ENCODE measurements at places on chromosomes 3 and 15.

GRCh38 chr3:59266551-59266950 lies 216.7 kb upstream of the CFAP20DC start:
- DNase-seq: no peak

DNA sequence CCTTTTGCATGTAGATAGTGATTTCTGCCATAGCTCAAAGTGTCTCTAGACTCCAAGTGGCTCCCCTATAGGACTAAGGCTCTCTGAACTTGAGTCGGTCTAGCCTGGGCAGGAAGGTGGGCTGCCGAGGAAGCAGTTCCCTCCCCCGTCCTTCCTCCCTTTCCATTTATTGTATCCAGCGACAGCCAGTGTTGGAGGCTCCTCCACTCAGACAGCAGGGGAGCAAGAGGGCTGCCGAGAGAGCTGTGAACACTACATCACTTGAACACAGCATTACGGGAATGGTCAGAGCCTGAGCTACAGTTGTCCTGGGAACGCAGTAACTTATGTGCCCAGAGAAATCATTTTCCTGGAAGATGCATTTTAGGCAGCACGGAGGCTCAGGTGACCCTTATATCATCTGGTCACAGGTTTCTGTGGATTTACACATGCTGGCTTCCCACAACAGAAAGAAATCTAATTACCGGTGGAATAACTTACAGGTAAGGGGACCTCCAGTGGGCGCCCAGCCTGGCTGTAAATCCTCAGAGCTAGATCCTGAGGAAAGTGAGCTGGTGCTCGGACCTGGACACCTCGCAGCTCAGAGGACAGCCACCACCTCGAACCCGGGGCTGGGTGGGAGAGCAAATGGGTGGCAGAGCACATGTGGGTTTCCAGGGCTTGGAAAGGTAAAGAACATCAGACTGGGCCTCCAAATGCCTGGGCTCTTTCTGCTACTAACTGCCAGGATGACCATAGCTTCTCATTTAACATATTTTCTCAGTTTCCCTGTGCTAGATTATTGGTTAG lies 197.1 kb downstream of the UACA start:
- no peak for DNase-seq

DNA sequence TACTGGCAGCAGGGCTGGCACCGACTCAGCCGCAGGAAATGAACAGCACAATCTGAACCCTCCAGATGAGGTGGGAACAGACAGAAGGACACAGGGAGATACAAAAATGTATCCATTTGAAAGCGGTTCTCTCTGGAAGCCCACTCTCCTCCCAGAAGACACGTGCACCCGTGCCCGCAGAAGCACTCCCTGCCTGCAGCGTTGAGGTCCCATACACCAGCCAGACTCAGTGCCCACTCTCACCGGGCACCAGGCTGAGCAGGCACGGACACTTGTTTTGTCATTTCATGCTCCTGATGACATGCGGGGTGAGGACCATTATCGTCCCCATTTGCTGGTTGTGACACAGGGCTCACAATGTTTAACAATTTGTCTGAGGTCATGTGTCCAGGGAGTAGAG lies 297.4 kb upstream of the TLE3 start:
- DNase-seq: no peak

DNA sequence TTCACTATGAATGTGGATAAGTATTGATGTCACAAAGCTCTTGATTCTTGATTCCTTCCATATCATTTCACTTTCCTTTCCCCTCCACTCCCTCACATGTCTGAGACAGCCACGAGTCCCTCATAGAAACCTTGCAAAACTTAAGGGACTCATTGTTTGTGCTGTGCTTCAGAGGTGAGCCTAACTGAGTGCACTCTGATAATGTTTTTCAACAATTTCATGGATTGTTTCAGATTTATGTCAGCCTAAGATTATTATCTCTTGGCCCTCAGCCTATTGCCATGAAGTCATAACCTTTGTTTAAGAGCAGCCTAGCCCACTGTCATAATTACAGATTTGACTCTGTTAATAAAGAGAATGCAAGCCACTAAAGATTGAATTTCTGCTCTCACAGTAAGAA lies 363.6 kb downstream of the MECOM start:
- DNase-seq: no peak

- no peak for DNase-seq
These were observed 5.0 kb downstream of the NUTM1 start for GRCh38 chr15:34347951-34348638.

DNA sequence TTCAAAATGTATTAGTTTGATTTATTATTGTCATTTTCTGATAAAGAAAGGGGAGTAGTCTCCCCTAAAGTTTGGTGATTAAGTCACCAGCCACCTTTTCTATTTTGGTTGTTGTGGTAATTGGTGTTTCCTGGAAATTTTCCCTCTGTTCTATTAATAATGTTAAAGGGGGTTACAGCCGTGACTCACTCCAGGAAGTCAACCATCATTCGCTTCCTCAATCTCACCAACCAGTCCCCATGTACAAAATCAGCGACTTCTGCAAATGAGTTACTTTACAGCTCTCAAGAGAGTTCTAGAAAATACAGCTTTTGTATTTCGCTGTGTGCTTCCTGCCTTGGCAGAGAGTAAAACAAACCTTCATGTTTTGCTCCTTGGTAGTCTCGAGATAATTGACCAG lies 285.1 kb downstream of the LPP start:
- peak; percentile 77 for DNase-seq

- DNase-seq: no peak
These were observed 38.8 kb upstream of the DLG1 start for GRCh38 chr3:197337214-197337613.

DNA sequence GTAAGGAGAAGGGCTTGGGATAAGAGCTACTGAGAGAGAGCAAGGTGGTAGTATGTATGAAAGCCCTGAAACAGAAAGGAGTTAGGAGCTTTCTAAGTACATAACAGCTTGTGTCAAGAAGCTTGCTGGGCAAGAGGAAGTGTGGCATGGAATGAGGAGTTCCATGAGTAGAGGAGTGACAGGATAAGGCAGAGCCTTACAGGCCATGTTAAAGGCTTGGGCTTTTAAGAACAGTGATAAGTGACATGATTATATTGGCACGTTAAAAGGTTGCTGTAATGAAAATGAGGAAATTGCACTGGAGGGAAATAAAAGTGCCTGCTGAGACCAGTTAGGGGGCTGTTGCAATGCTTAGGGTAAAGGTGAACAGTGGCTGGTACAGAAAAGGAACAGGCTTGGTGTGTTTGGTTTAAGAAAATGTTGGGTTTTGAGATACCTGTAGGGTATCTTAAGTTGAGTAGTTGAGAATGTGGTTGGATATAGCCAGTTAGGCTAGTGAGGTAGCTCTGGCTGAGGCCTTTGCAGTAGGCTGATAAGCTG lies 49.0 kb downstream of the MEF2A start:
- DNase-seq: no peak

- no peak for DNase-seq
These were observed 193.5 kb upstream of the ICE2 start for GRCh38 chr15:60672400-60672799.

- DNase-seq: no peak
These were observed 417.8 kb upstream of the TPM1 start for GRCh38 chr15:62624547-62625378.

GRCh38 chr3:137348936-137349335 lies 391.2 kb downstream of the IL20RB start:
- no peak for DNase-seq

GRCh38 chr3:77976079-77976478 lies 936.2 kb downstream of the ROBO2 start:
- no peak for DNase-seq

GRCh38 chr3:138774529-138775253 lies 60.0 kb downstream of the PIK3CB start:
- no peak for DNase-seq

DNA sequence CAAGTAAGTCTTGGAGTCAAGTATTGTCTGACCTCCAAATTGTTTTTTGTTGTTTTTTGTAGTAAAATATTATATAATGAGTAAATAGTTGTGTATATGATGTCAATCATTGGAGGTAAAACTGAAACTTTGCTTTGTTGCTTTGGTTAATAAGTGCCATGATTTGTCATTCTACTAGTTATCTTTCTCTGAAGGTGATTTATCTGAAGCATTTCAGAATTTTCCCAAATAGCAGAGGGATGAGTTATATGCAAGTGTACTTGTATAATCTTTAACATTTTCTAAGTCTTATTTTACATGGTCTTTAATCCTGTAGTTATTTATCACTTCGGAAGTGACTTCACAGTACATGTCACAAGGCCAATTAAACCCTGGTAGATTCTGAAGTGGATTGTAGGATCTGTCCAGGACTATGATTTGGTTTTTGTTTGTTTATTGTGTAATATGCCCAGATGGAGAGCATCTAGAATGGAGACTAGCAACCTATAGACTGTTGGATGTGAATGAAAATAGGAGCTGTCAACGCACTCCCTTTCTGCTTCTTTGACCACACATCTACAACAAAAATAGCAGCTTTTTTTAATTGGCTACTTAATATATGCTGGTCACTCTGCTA lies 93.1 kb upstream of the SAMMSON start:
- DNase-seq: no peak

DNA sequence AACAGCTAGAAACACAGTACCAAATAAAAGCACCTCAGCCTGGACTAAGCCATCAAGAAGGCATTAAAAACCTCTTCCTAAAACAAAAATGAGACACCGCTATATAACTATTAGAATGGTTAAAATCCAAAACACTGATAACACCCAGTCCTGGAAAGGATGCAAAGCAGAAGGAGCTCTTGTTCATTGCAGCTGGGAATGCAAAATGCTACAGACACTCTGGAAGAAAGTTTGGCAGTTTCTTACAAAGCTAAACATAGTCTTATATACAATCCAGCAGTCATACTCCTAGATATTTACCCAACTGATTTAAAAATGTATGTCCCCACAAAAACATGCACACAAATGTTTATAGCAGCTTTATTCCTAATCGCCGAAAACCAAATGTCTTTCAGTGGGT lies 35.7 kb downstream of the CHSY1 start:
- DNase-seq: no peak

- DNase-seq: peak; percentile 11
These were observed 43.9 kb downstream of the SEMA3G start for GRCh38 chr3:52401021-52401420.

- no peak for DNase-seq
These were observed 169.1 kb upstream of the SEMA6D start for GRCh38 chr15:47548231-47548630.

GRCh38 chr3:14719006-14719405 lies 44.1 kb downstream of the C3orf20 start:
- no peak for DNase-seq

- no peak for DNase-seq
These were observed 30.6 kb upstream of the SLC6A1 start for GRCh38 chr3:10961921-10962320.

GRCh38 chr3:169945313-169945712 lies 21.3 kb upstream of the SEC62 start:
- DNase-seq: peak; percentile 85

DNA sequence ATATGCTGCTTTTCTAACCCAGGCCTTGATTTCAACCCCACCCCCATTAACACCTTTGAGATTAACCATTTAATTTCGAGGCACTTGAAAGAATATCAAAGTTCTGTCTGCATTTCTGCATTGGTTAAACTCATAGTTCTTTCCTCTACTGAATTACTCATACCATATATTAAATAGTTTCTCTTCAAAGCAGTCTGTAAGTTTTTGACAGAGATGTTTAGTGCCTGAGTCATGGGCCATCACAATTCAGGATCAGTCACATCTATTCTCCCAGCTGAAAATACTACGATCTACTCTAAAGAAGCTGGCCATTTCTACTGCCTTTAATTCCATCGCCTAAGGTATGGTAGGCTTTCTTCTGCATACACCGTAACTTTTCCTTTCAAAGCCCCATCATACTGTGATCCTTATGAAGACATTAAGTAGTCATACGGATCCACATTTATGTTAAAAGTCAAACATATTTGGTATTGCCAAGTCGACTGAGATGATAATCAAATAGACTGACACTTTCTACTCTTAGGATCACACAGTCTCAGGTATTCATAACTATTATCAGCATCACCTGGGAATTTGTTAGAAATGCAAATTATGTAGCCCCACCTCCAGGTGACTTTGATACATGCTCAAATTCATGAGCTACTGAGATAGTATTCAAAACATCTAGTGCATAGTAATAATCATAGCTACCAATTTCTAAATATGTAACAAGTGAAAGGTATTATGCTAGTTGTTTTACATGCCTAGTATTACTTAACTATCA lies 489.4 kb upstream of the IL12A start:
- DNase-seq: no peak

GRCh38 chr3:124654470-124654845 lies 75.8 kb upstream of the UMPS start:
- no peak for DNase-seq
